Breast epithelium (tissue), 4 donors: ENCODE measurements at places on chromosomes 4 and X. TPM values are rescaled to one million over a fixed set of nuclear protein-coding genes. Genes with fewer than 3 reads are reported as not detected.

DNA sequence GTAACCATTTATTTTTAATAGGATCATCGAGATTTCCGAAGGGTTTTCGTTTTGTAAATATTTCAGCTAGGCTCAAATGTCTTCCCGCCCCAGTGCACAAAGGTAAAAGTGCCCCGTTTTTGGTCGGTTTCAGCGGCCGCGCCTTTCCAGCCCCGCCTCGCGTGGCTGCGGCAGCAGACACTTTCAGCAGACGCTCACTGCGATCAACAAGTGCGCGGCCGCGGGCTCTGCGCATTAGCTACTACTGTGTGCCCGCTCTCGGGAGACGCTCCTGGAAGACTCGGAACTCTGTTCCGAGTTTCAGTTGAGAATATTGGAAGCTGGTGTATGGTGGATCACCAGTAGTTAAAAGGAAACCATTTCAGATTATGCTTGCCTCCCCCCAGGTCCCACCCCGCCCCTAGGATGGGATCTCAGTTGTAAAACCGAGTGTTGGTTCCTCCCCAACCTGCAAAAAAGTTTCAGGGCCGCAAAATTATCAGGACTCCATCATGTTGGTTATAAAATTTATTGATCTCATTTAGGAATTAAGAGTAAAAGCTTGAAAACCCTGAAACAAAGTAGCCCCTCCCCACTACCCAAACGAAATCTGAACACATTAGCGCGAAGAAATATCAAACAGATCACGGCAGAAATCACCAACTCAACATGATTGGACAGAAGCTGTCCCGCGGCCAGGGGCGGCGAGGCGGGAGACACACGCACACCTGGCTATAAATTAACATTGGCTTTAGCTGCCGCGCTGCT is 2.2 kb downstream of the SOX3 start:
- H3K27me3 ChIP-seq, result peaks cover 99% of the 10 kb centered on the region
- H3K4me1 ChIP-seq, result no peaks in the 10 kb centered on the region
- no peak overlapping the region for H3K27ac ChIP-seq
- no peaks in the 10 kb centered on the region for H3K36me3 ChIP-seq

DNA sequence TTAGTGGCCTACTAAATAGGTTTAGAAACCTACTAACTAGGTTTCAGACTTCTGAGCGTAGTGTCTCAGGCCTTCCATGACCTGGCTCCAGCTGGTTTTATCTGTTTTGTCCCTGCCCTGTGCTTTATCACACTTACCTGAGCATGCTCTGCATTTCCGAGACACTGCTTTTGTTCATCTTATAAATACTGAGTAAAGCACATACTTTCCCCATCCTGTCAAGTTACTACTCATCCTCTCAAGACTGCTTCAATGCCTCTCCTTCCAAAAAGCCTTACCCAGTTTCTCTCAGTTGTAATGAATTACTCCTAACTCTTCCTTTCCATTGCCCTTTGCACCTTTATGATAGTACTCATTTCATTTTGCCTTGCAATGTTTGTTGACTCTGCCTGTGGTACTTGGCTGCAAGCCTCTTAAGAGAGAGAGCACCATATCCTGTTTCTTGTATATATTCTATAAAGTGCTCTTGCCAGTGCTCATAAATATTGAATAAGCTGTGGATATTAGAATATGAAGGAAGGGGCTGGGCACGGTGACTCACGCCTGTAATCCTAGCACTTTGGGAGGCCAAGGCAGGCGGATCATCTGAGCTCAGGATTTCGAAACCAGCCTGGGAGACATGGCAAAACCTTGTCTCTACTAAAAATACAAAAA is 34.4 kb downstream of the SLAIN2 start:
- no peak overlapping the region for H3K4me3 ChIP-seq
- no peaks in the 10 kb centered on the region for H3K4me1 ChIP-seq
- no peak overlapping the region for H3K27ac ChIP-seq
- DNase-seq, result no peak

- H3K36me3 ChIP-seq, result no peaks in the 10 kb centered on the region
- no peak for DNase-seq
- no peak overlapping the region for H3K4me3 ChIP-seq
- no peak overlapping the region for H3K27ac ChIP-seq
- no peaks in the 10 kb centered on the region for H3K27me3 ChIP-seq
These were observed 41.8 kb upstream of the MAML3 start for GRCh38 chr4:140195806-140196205.

The FAM120C gene
- 13.1 TPM for total RNA-seq

DNA sequence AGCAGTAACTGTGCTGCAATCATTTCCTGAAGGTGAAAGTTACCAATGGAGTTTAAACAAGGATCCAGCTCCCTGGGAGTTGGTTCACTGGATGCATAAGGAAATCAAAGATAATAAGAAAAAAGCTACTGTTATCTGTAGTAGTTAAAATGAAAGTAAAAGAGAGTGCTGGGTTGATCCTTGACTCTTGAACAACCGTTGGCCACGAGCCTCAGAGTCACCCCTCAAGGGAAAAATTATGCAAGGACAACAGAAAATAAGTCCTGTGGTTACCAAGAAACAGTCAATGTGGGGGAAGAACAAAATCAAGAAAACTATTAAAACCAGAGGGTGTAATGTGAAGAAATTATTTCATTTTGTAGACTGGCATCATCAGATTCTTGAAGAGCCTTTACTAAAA is 49.7 kb upstream of the DDIT4L start:
- no peak overlapping the region for H3K4me3 ChIP-seq
- DNase-seq, result no peak
- no peak overlapping the region for H3K27ac ChIP-seq
- no peaks in the 10 kb centered on the region for H3K4me1 ChIP-seq
- no peaks in the 10 kb centered on the region for H3K27me3 ChIP-seq
- no peaks in the 10 kb centered on the region for H3K36me3 ChIP-seq

GRCh38 chr4:153159016-153159415 is 45.2 kb upstream of the TRIM2 start:
- no peaks in the 10 kb centered on the region for H3K27me3 ChIP-seq
- no peak for DNase-seq
- no peaks in the 10 kb centered on the region for H3K4me1 ChIP-seq
- H3K36me3 ChIP-seq, result no peaks in the 10 kb centered on the region

- no peak overlapping the region for H3K27ac ChIP-seq
- no peaks in the 10 kb centered on the region for H3K36me3 ChIP-seq
- no peak for DNase-seq
- no peak overlapping the region for H3K4me3 ChIP-seq
- H3K27me3 ChIP-seq, result no peaks in the 10 kb centered on the region
- H3K4me1 ChIP-seq, result no peaks in the 10 kb centered on the region
These were observed 71.1 kb upstream of the PPP3CA start for GRCh38 chr4:101418466-101418865.

DNA sequence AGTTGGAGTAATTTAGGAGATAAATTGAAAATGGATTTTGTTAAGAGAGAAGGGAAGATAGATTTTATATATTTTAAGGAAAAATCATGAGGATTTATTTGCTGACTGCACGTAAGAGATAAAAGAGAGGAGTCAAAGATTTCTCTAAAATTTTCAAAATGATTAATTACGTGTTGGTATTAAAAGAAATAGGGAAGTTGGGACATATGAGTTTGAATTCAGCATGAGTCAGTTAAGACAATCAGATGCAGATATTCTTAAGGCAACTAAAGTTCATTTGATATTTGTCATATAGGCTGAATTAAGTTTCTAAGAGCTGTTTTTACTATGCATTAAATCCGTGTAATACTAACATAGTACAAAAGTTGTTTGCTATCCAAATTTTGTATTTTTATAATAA is 46.9 kb downstream of the TET2 start:
- no peaks in the 10 kb centered on the region for H3K36me3 ChIP-seq
- DNase-seq, result no peak
- no peak overlapping the region for H3K27ac ChIP-seq

- no peak for DNase-seq
- no peaks in the 10 kb centered on the region for H3K36me3 ChIP-seq
- H3K27ac ChIP-seq, result no peak overlapping the region
- H3K4me3 ChIP-seq, result no peak overlapping the region
- no peaks in the 10 kb centered on the region for H3K27me3 ChIP-seq
These were observed 51.0 kb downstream of the WFS1 start for GRCh38 chr4:6320663-6321062.

DNA sequence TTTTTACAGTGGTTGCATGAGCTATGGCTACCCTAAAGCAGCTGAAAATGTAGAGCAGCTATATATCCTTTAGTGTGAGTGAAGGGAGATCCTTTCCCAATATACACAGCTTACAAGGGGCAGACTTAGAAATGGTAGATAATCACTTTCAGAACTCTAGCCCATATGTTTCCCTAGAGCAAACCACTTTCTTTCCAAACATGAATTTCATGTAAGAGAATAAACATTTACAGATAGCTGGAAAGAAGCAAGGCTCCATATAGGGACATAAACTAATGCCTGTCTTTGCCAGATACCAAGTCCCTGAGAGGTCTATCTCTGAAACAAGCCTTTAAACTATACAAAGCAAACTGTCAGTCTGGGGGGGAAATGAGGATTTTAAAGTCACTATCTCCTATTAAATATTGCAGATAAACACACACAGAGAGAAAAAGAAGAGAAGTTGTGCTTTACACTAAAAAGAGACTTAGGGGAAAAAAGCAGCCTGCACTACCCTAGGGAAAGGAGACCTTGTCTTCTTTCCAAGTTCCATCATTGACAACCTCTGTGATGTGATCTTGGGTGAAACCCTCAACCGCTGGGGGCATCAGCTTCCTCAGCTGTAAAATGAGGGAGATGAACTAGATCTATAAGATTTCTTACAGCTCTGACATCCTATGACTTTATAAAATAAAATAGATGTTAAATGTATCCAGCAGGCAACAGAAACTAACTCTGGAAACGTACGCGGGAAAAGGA is 73.6 kb downstream of the TMEM156 start:
- H3K36me3 ChIP-seq, result no peaks in the 10 kb centered on the region
- no peak overlapping the region for H3K27ac ChIP-seq
- no peak for DNase-seq
- H3K27me3 ChIP-seq, result no peaks in the 10 kb centered on the region
- H3K4me1 ChIP-seq, result no peaks in the 10 kb centered on the region
